ENCODE measurements at places on chromosomes 2 and 18.

DNA sequence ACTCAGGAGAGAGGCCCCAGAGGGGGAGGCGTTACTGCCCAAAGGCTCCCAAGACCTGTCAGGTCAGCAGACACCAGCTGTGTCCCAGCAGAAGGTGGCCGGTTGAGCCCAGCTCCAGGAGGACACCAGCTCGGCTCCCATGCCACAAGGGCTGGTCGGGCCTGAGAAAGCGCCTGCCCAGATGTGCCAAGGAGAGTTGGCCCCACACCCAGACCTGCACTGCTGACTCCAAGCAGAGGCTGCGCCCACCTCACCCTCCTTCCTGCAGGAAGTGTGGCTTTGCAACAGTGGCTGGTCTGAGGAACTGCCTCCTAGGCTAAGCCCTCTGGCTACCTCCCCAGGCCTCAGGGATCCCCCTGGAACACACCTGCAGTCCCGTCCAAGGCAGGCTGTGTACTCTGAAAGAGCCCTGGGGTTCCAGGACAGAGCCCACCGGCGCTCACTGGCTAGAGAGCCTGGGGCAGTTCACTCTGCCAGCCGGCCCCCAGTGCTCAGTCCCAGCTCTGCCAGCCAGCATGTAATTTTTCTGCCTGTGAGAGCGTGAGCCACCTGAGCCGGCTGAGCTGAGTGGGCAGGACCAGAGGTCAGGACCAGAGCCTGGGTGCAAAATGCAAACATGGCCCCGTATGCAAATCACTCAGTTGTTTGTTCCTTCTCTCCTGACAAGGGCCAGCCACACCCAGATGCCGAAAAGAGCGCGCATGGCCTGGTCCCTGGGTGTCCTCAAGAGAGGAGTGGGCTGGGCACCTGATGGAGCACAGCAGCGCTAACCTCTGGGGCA, 36.9 kb upstream of the PTMA start:
- DNase-seq = no peak

DNA sequence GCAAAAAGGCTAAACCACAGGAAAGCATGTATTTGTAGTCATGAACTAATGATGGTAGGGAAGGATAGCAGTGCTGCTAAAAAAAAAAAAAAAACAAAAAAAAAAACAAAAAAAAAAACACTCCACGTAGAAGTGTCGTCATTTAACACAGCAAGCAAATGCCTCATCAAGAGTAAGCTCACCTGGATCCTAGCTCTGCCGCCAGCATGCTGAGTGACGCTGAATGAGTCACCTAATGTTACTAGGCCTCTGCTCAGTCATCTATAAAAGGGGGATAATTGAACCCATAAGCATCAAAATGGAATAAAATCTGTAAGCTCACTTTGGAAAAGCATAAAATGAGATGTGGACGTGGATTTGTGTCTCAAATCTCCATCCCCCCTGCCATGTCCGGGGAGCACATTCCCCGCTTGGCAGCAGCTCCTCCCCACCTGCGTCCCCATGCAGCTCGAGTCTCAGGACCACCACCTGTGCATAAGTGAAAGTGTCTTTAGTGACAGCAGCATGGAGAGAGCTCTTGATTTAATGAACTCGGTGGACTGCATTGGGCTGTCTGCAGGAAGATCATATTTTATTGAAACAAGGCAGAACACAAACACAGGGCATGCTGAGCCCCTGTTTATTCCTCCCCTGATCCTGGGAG, 427.5 kb downstream of the LRATD1 start:
- no peak for DNase-seq

DNA sequence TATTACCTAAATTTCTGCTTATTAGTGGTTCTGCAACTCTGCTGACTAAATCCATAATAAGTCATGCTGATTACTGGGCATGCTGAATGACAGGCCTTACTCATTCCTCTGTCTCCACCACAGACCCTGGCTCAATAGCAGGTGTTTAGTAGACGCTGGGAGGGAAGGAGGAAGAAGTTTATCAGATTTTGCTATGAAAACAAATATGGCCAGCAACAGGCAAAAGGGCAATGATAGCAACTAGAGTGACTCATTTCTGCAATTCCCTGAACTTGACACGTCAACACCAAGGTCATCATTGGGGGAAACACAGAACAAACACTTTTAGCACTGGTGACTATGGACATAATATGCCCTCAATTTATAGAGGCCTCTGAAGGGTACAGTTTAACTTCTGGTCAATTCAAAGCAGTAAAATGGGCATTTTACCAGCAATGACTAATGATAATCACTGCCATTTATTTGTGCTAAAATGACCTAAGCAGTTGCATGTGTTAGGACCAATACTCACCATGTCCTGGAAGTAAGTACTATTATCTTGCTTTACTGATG, 35.2 kb downstream of the TMEM163 start:
- DNase-seq = no peak

GRCh38 chr2:58237741-58238140, 3.4 kb downstream of the FANCL start:
- DNase-seq = no peak

DNA sequence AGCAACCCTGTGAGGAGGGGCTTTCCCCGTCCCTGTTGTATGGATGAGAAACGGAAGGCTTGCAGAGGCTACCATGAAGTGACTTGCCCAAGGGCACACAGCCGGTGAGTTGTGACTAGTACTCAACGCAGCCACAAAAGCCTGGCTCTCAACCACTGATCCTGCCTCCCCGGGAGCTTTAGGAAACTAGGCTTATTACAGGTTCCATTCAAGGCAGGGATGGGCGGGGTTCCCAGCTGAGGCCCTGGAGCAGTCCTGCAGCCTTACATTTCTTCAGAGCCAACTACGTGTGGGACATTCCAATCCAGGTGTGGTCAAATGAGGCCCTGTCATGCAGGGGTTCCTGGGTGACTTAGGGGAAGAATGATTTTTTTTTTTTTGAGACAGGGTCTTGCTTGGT, 59.6 kb downstream of the MEX3C start:
- no peak for DNase-seq

DNA sequence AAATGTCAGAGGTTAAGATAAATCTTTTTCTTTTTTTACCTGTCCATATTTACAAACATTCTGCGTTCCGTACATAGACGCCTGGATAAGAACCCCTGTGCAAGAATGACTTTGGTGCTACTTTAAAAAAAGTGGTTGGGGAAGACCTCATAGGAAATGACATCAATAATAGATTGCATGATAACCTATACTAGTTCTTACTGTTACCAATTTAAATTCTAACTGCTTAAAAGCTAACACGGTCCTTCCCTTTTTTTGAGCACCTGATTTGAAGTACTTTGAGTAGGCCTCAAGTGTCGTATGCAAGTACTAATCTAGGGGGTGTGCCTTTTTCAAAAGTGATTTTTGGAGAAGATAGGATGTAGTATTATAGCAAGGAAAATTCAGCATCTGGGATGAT, 2.1 kb downstream of the SLC39A10 start:
- DNase-seq = peak; percentile 74

- DNase-seq = no peak
These were observed 344.5 kb upstream of the TNP1 start for GRCh38 chr2:217204358-217204757.

GRCh38 chr2:25104736-25105135, 62.9 kb downstream of the EFR3B start:
- DNase-seq = no peak

DNA sequence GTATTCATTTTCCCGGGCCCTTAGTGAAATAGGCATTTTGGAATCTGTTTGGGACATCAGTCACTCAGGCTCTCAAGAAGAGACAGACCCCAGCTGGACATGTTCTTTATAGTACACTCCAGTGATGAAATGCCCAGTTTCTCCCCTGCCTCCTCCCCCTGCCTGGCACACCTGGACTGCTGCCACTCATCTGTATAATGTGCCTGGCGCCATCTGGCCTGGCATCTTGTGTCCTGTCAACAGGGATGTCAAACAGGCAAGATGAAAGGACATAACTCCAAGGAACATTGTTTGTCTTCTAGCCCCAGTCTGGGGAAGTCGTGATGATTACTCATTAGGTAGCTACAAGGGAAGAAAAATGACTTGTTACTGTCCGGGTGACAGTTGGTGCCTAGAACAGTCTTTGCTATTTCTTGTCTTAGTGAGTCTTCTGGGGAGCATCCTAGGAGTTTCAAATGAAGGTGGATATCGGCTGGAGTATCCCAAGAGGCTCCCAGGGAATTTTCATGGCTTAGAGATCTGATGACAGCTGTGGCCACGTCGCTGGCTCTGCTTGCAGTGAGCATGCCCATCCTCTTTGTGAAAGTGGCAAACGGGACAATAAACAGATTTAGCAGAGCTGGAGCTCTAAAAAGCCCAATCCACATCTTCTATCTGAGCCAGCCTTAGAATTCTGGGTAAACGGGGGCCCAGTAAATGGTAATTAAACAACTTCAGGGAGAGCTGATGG, 153.6 kb downstream of the ALK start:
- DNase-seq = no peak

DNA sequence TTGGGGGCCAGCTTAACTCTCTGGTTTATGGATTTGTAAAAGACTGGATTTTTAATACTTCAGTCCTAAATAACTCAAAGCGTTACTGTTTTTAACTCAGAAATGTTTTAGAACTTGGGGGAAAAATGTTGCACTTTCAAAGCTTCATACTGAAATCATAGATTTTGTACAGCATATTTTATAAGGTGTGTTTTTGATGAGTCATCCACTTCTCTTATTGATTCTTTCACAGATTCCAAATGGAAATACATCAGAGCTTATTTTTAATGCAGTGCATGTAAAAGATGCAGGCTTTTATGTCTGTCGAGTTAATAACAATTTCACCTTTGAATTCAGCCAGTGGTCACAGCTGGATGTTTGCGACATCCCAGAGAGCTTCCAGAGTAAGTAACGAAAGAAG, 28.9 kb downstream of the MALT1 start:
- no peak for DNase-seq

DNA sequence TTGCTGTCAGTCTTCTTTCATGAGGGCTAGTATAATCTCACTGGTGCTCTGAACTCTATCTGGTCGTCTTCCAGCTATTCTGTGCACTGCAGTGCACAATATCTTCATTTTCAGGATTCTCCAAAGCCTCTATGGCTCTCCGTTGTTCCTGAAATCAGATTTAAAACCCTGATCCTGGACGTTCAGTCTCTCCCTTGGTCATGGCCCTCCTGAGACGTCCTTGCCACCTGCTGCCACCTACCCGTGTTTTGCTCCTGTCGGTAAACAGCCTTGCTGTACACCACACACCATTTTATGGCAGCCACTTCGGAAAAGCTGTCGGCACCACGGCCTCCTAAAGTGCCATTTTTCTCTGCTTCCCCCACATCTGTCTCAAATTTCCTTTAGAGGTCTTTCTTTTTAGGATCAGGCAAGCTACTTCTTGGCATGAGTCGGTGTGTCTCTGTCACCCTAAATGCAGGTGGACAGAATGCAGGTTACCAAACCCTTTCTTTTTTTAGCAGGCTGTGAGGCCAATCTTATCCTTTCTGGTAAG, 170.0 kb downstream of the HRH4 start:
- DNase-seq = no peak

DNA sequence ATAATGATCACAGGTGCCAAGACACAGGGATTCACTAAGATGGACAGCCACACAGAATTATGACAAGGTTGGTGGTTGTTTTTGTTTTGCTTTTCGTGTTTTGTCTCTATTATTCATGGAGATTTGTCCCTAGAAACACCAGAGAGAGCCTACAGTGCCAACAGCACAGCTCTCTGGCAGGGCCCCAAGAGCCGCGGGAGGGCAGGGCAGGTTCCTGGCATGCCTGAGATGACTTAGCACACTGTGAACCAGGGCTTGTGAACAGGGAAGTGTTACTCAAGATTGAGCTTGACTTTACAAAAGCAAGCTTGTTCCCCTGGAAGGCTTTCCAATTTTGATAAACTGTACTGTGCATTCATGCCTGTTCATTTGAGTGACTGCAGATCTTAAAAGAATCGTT, 437.4 kb upstream of the SALL3 start:
- DNase-seq = no peak

DNA sequence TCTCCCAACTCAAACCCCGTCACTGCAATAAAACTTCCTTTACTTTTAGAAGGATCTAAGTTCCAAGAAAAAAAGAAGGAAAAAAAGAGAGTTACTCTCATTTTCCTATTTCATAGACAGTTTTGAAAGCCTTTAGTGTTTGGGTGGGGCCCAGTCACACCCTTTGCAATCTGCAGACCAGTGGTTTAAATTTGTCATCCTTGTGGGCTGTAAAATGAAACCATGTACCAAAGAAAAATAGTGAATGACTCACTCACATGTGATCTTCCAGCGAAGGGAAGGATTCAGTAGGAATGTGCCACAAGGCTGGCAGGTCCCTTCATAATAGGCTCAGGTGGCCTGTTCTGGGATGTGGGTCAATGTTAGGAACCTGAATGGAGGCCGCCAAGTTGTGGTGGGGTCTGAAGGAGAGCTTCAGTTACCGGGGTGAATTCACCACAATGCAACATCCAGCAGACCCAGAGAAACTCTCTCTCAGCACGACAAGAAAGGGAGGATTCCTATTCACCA, 28.3 kb downstream of the ANXA4 start:
- peak; percentile 31 for DNase-seq

GRCh38 chr2:39503277-39503676, 66.2 kb upstream of the MAP4K3 start:
- DNase-seq = no peak

DNA sequence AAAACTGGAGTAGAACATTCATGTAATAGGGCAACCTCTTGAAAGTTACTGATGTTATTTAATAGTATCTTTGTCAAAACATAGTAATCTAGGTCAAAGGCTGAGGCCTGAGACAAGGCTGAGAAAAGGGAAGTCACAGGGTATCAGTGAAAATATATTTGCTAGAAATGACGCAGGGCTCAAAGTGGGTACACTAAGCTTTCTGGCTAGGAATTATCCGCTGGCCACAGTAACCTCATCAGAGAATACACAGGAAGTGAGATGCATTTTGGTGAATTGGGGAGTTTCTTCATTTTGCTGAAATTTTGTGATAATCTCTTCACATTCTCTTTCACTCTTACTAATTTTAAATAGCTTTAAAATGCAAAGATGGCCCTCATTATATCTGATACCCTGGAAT, 206.8 kb downstream of the OTX1 start:
- peak; percentile 13 for DNase-seq

GRCh38 chr18:23887493-23887892, 127.1 kb upstream of the TTC39C start:
- DNase-seq = no peak

DNA sequence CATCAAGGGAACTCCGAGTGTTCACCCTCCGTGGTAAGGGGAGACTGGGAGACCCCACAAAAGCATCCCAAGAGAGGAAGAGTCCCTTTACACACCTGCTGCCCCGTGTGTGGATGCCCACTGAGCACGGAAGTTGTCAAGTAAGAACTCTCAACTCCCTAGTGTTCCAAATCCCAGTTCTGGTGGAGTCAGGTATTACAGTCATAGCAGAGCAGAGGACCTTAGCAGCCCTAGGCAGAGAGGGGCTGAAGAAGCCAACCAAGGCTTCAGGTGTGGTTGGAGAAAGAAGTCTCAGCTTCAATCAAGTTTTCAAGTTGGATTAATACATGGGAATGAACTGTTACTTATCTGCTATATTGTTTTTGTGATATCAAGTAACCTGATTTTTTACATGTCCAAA, 512.5 kb downstream of the RNF144A start:
- DNase-seq = no peak

GRCh38 chr18:31230495-31230894, 67.8 kb upstream of the DSC1 start:
- no peak for DNase-seq

- no peak for DNase-seq
These were observed 83.5 kb upstream of the ASAP2 start for GRCh38 chr2:9123069-9123468.

Data from CD4-positive, alpha-beta T cell treated with Interleukin-10 for 1 hour (primary cell).